ENCODE measurements at places on chromosomes 7 and 10.

DNA sequence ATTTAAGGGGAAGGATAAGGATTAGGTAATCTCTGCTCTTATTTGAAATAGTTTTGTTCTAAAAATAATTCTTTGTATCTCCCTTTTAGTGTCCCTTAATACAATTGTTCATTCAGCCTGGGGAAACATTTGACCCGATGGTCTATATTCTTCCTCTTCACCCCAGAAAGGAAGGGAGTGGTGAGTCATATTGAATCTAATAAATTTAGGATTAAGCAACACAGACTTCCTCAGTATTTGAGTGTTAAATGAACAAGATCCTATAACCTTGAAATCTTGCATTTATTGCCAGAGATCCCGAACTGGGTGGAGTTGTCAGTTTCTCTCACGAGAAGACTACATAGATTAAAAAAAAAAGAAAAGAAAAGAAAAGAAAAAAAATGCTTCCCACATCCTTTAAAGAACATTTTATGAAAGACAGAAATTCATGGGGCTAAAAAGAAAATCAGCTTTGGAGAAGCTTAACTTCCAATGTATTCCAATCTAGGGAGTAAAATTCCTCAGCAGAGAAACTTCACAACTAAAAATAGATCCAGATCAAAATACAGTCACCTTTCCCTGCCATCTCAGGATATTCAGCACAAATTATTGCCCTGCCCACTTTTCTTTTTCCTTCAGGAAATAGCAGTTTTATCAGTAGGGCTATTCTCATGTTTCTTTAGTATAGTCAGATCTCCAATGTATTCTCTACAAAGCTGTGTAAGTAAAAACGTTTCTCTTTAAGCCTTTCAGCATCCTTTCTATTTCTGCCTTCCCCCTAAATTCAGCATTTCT, 82.2 kb downstream of the SEMA3D start:
- DNase-seq = no peak

DNA sequence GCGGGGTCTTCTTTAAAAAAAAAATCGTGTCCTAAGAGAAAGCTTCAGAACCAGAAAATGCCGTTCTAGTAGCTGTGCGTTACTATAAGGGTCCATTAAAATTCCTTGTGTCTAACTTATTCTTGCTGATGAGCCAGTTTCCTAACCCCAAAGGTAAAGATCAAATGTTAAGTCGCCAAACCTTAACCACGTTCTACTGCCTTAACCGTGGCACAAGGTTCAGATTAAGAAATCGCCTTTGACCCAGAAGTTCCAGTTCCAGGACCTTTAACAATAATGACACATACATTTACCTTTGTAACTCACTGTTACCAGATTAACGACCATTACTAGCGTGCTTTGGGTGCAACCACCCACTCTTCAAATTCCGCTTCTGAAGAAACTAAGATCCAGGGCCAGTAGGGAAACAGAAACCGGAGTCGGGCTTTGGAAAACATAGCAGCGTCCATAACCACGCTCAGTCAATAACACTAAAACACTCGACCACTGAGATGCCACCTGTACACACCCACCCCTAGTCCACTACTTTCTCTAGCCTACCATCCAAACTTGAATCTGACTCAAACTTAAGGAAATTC, 620 bp downstream of the BET1 start:
- DNase-seq = no peak

GRCh38 chr10:19848226-19848985, 32.2 kb downstream of the PLXDC2 start:
- DNase-seq = no peak

- DNase-seq = no peak
Measured at GRCh38 chr10:18474118-18474455, 177.3 kb downstream of the NSUN6 start.

DNA sequence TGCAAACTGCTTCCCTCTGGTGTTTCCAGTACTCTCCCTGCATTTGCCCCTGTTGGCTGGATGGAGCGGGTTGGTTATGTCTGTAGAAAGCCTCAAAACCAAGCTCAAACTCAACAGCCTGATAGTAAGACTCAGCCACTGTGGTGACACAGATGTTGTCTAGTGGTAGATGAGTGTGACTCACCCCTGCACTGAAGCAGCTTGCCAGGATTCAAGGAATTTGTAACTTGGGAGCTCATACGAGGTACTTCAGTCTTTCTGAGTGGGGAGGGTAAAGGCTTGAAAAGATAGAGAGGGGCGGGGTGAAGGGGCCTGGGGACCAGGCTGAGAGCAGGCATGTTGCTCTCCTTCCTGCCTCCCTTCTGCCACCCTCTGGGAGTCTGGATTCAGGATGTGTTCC, 22.9 kb upstream of the AQP1 start:
- peak; percentile 35 for DNase-seq

DNA sequence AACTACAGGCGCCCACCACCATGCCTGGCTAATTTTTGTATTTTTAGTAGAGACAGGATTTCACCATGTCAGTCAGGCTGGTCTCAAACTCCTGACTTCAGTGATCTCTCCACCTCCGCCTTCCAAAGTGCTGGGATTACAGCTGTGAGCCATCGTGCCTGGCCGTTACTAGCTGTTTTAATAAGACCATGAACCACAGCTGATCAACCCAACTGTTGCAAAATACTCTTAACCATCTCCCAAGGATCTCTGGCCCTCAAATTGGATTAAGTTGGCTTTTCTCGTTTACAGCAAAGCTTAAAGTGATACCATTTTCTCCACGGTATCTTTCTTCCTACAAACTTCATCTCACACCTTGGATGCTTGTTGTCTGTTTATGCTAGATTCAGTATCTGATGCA, 18.3 kb downstream of the ZFAND2A start:
- no peak for DNase-seq

DNA sequence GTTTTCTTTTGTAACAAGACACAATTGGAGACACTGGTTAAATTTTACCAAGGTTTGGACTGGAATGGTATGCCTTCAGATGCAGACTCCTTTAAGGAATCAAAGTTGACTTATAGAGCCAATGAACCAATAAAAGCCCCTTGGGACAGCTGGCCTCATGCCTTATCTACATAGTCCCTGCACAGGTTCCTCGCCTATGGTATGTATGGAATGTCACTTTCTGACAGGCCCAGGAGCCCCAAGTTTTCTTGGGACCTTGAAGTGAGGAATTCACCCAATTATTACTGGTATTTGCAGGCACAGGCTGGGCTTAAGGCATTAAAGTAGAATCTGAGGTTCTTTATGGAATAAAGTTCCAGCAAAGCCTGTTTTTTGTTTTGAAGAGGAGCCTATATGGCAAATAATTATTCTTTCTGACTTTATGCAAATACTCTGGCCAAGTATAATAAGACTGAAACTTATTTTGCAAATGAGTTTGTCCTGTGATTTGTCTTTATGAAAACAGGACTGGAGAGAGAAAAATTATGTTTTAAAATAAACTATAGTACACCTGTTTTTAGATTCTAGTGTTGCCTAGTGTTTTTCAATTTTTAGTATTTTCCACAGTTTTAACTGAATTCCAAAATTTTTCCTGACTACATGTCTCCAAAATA, 24.1 kb upstream of the DNMBP start:
- DNase-seq = no peak

DNA sequence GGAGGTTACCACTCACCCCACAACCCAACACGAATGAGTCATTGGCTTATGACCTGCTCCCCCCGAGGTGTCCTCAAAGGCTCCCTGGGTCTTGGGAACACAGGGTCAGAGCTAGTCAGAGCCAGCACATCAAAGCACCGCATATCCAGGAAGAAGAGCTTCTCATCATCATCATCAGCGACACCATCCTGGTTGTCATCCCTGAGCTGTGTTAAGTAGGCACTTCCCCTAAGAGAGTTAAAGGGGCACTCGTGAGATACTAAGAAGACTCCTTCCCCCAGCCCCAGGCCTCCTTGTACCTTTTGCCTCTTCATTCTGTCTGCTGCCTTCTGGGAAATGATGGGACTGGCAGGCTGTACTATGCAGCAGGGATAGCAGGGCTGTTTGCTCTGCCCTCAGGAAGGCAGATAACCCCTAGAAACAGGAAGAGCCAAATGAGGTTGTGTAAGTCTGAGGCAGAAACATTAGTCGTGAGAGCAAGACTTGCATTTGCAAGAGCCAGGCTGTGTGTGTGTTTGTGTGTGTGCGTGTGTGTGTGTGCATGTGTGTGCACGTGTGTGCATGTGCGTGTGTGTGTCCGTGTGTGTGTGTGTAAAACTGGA, 11.1 kb upstream of the CPA1 start:
- no peak for DNase-seq

DNA sequence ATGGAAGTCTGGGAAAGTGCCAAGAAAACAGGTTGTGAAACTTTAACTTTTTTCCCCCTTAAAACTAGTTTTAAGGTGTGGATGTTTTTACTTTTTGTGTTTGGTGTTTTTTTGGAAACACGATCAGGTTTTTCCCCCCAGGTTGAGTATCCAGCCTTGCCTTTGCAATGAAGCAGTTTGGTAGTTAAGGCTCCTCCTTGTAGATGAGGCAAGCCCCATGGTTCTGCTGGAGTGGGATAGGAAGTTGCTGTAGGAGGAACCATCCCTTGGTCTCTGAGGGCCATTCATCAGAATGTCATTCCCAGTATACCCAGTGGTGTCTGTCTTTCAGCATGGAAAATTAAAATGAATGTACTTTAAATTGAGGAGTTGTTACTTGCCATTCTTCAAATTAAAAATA, 2.7 kb downstream of the CUL1 start:
- no peak for DNase-seq

DNA sequence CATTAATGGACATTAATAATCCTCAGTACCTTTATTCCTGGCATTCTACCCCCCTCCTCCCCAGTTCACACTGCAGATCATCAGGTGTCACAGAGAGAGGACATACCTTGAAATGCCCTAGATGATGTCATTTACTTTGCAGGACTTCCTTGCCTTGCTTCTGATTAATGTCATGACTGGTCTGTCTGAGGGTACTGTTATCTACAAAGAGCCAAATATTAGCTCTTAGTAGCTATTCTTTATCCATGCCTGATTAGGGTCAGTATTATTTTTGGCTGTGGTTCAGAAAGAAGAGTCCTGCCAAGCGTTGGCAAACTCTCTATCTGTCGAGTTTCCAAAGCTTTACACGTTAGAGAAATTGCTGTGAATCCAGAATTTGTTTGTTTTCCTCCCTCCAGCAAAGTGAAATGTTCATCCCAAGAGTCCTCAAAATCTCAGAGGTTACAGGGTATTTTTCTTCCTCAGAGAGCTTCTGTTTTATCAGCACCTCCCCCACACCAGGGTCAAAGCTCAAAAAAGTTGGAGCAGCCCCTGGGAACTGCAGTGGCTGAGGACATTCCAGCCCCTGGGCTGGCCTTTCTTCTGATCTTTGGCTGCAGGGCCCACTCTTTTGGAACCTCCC, 12.6 kb downstream of the SCD start:
- no peak for DNase-seq

All from NCI-H446 (cell line).